ENCODE measurements at places on chromosomes 5 and 9.

DNA sequence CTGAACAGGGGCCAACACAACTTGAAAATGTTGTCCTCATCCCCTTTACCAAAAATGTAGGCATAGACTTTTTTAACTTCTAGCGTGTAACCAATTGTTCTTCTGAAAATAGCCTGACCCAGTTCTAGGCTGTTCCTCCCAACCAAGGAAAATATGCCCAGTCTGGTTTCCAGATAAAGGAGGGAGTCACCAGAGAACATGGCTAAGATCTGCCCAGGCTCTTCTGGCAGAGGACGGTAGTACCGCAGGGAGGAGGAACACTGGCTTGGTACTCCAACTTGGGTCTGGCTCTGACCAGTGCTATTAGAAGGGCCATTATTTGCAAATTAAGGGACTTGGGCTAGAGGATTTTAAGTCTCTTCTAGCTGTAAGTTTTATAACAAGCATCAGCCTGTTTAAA, 63.1 kb downstream of the GRAMD2B start:
- no peak for DNase-seq

- DNase-seq = no peak
These were observed 48.3 kb downstream of the FAM78A start for GRCh38 chr9:131227959-131228460.

- DNase-seq = no peak
These were observed 71.2 kb upstream of the TBC1D2 start for GRCh38 chr9:98326459-98327248.

- DNase-seq = no peak
These were observed 83.1 kb downstream of the COL27A1 start for GRCh38 chr9:114238472-114238871.

DNA sequence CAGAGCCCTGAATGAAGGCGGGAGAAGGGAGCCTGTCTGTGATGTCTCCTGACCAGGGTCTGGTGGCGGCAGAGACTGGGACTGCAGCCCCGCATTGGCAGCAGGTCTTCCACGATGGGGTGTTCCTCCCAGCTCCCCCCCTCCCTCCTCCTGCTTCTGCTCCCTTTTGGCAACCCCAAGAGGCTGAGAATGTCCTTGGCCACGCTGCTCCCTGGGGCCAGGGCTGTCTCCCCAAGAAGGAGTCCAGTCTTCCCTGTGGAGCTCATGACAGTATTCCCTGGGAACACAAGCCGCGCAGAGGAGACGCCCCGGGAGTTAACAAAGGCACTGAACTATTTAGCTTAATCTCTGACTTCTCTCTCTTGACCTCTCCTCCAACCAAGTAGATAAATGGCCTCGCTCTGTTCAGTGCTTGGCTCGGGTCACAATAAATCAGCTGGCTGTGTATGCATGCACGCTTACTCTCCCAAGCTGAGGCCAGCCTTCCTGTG, 84.0 kb upstream of the NEURL1B start:
- DNase-seq = no peak

DNA sequence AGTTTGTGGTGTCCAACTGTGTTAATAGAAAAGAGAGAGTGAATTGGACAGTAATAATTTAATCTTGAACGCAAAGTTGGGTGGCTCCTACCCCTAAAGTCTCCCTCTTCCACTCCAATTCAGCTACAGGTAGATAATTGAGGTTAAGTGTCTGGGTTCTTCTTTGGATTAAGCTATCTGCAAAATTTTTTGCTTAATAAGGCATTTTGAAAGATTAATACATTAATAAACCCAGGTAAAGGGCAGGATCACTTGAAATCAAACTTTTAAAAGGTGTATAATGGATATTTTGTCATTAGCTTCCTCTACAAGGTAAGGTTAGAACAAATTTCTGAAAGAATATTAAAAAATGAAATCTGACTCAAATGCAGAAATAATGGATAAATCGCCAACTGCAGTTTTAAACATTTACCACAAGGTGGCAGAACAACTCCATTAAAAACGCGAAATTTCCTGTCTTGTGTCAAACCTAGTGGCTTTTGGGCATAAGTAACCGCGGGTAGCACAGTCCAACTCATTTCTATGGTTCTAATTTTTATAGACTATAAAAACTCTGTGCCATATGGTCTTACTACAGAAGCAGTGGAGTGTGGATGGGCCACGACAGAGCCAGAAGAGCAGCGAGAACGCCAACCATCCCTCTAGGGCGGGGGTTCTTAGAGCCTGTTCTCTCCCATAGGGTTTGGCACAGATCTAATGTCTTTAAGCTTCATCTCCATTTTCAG, 276.5 kb downstream of the ARHGEF28 start:
- peak; percentile 9 for DNase-seq

GRCh38 chr5:131221888-131222287, 42.0 kb upstream of the CDC42SE2 start:
- no peak for DNase-seq

Data from activated naive CD4-positive, alpha-beta T cell treated with anti-CD3 and anti-CD28 coated beads for 36 hours (primary cell).